Stimulated activated CD8-positive, alpha-beta memory T cell treated with anti-CD3 and anti-CD28 coated beads, Interleukin-15, amount 100 ng/mL, for 24 hours (primary cell): ENCODE measurements at places on chromosomes 2 and 18.

DNA sequence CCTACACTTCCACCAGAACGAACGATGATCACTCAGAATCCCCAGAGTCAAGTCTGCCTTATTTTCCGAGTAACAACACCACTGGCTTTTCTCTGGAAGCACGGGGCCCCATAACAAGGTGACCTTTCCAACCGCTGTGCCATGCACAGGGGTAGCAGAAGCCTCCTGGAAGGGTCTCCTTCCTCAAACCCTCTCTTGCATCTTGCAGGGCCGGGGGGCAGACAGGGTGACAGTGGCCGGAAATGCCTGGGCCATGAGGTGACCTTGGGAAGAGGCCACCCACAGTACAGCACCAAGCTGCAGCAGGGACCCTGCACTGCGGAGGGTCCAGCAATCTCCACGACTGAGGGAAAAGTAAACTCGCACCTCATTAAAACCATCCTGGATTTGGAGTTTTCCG, 108.5 kb downstream of the PXDN start:
- DNase-seq: no peak

DNA sequence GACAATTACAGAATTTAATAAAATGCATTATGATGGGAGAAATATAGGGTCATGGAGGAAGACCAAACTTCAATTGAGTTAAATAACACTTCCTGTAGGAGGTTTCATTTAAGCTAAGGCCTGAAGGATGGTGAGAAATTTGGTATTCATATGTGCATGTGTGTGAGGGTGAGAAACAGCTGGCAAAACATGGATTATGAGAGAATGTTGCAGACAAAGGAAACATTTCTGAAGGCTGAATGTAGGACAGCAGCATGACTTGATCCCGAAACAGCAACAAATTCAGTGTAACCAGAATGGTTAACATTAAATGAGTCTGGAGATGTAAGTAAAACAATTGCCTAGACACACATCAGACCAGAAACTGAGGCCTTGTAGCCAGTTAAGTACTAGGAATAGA, 630.8 kb downstream of the NR4A2 start:
- DNase-seq: no peak

DNA sequence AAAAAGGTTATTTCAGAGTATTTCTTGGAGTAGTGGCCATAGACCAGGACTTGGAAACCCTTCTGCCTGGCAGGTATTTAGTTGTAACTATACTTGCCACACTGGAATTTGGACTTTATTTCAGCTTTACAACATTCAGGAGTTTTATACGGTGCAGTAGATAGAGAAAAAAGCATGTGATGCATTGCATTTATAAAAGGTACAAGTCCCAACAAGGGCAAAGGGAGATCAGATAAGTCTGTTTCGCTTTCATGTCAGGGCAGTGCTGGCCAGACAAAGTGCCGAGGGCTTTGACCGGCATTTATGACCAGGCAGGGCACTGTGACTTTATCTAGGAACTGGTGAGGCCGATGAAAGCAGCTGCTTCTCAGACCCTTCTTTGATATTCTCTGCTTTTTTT, 145.4 kb downstream of the RTN4 start:
- no peak for DNase-seq

GRCh38 chr2:2324119-2324518, 7.0 kb downstream of the MYT1L start:
- no peak for DNase-seq
